ENCODE measurements at places on chromosomes 12 and 14.
A peak's percentile ranks its signal among the peaks of the same experiment; 100 is the strongest.

- peak; percentile 73 for DNase-seq
Measured at GRCh38 chr14:67166450-67166853, 22.8 kb upstream of the GARIN2 start.

DNA sequence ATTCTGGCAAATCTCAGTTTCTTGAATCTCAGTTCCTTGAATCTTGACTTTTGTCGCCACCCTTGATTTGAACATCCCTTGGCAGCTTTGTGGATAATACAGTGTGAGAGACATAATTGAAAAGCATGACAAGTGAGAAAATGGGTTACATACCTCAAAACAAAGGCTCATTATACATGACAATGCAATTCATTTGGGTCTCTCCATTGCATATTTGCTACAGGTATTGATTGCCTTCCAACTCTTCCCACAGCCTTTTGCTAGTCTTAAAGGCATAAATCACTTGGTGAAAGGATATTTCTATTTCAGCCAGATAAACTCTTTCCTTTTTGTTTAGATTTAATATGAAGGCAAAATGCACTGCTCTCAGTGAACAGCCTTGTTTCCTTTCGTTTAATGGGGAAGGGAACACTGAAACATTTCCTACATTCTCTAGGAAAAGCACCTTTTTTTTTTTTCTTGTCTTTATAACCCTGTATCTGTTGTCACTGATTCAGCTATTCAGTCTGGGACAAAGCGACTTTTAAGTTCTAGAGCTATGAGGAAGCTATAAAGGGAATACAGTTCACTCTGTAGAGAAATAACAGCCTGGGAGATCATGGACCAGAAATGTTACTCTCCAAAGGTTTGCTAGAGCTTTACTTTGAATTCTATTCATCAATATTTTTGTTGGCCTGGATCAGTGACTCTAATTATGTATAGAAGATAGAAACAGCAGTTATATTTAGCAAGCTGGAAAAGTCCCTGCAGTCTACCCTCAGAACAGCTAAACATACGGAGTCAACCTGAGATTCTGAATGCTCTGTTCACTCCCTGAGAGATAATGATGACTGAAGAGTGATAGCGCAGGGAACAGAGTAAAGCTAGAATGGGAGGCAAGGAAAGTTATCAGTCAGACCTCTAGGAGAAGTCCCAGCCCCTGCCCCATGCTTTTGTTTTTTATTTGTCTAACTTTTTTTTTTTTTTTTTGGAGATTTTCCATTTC is 311.4 kb downstream of the RGS6 start:
- DNase-seq: no peak

- DNase-seq: no peak
Measured at GRCh38 chr14:63362389-63362819, 43.7 kb upstream of the GPHB5 start.

DNA sequence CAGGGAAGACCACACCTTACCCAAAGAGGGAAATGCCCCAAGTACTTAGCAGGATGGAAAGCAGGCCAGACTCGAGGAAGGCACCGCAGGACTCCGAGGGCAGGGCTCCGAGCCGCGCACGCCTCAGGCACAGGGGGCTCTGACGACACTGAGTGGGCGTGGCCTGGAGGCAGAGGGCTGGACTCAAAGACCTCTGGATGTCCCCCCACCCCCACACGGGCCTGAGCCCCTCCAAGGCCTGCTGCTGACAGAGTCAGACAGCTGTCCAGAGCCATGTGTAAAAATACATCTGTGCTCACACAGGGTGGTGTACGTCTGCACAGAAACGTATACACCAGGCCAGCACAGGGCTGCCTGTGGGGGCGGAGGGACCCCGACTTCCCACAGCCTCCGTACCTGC is 1.4 kb downstream of the AKT1 start:
- DNase-seq: peak; percentile 67

- DNase-seq: no peak
Measured at GRCh38 chr14:69048456-69048855, 69.4 kb upstream of the ACTN1 start.

DNA sequence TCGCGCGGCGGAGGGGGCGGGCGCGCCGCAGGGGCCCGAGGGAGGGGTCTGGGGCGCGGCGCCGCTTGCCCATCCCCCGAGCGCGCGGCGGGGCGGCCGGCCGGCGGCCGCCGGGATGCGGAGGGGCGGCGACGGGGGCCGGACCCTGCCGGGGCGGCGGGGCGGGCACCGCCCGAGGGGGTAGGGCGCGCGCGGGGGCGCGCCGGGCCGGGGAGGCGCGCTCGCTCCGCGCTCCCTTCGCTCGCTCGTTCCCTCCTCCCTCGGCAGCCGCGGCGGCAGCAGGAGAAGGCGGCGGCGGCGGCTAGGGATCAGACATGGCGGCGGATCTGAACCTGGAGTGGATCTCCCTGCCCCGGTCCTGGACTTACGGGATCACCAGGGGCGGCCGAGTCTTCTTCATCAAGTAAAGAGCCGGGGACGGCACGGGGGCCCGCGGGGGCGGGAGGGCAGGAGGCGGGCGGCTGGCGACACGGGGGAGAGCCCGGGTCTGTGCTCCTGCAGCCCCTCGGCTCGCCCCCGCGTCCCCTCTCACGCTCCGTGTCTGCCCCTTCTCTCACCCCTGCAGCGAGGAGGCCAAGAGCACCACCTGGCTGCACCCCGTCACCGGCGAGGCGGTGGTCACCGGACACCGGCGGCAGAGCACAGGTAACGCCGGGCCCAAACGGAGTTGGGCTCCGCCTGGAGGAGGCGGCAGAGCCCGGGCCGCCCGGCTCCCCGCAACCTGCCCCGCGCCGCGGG is at the start of gene PLEKHA5:
TSS of gene PLEKHA5 (plus strand) at position 248 of the 738 bp plus-strand sequence. CDS start at position 315, 67 bp downstream.
- DNase-seq: peak; percentile 72

DNA sequence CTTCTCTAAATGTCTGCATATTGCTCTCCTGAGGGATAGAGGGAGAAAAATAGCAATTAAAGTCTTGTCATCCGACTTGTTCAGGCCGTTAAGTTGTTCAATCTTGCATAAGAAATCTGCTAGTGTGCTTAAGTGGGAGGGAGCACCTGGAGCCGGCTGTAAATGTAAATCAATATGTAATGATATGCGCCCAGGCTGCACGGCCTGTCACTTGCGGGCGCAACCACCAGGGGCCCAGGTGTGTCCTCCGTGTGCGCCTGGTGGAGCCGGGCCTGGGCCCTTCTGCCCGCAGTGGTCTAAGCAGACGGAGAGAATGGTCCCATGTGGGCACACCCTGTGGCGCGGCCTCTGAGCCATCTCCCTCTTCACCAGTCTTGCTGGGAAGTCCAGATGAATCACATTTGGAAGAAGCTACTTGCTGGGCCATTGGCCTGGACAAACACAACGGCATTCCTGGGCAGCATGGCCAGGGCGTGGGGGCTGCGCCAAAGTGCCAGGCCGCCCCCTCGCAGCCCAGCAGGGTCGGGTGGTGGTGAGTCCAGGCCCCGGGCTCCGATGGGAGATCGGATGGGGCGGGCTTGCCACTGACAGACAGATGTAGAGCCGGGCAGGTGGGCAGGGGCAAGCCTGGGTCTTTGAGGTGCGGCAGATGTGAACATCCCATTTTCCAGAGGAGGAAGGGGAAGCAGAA is 193.3 kb upstream of the C14orf180 start:
- DNase-seq: no peak

DNA sequence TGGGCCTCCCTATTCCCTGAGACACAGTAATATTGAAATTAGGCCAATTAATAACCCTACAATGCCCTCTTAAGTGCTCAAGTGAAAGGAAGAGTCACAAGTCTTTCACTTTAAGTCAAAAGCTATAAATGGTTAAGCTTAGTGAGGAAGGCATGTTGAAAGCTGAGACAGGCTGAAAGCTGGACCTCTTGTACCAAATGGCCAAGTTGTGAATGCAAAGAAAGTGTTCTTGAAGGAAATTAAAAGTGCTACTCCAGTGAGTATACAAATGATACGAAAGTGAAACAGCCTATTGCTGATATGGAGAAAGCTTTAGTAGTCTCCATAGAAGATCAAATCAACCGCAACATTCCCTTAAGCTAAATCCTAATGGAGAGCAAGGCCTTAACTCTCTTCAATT is 140.8 kb downstream of the PTCSC3 start:
- no peak for DNase-seq

GRCh38 chr12:24102676-24103075 is 153.2 kb upstream of the SOX5 start:
- no peak for DNase-seq

- DNase-seq: peak; percentile 22
Measured at GRCh38 chr14:78764240-78764639, 594.1 kb downstream of the NRXN3 start.

- DNase-seq: no peak
Measured at GRCh38 chr12:64237382-64237781, 15.3 kb upstream of the KICS2 start.

Data from fibroblast of pulmonary artery (primary cell).